ENCODE measurements at places on chromosomes 3 and 15.

DNA sequence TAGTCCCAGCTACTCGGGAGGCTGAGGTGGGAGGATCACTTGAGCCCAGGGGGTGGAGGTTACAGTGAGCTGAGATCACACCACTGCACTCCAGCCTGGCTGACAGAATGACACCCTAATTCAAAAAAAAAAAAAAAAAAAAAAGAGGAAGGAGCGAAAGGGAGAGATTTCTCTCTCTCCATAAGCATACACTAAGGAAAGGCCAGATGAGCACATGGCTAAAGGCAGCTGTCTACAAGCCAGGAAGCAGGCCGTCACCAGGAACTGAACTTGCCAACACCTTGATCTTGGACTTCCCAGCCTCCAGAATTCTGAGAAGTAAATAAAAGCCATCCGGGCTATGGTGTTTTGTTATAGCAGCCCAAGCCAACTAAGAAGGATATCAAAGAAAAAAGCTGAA, 7.5 kb downstream of the SRGAP3 start:
- DNase-seq = no peak

DNA sequence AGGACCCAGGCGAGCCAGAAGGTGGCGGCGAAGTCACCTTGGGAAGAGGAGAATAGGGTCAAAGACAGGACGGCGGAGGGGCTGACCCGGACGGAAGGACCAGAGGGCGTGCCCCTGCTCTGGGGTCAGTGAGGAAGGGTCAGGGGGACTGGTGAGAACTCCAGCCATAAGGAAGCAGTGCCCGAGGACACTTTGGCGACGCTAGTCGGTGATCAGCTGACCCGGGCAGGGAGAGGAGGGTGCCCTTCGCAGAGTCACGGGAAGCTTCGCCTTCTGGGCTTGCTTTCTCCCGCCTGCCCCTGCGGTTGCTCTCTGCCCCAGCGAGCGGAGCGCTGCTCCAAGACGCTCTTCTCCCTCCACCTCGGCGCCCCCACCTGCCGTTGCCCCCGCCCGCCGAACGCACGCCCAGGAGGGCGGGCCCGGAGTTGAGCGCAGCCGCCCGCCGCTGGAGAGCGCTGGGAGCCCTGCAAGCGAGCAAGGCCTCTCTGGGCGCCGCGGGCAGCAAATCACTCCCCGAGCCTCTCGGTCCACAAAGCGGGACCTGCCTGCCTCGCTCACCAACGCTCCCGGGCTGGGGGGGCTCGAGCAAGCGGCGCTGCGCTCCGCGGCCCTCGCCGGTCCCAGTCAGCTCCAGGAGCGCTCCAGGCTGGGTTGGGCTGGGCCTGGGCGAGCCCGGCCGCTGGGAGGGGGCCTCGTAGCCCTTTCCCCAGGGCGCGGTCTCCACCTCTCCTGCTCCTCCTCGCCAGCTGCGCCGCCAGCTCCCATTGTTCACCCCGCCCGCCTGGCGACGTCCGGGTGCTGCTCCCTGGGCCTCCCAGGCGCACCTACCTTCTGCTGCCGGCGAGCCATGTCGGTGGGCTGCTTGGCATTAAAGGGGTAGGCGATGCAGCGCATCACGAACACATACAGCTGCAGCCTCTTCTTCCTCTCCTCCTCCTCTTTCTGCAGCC, 1.2 kb downstream of the CADPS start:
- no peak for DNase-seq

GRCh38 chr3:170724599-170725280, 138.9 kb upstream of the SLC7A14 start:
- DNase-seq = no peak

DNA sequence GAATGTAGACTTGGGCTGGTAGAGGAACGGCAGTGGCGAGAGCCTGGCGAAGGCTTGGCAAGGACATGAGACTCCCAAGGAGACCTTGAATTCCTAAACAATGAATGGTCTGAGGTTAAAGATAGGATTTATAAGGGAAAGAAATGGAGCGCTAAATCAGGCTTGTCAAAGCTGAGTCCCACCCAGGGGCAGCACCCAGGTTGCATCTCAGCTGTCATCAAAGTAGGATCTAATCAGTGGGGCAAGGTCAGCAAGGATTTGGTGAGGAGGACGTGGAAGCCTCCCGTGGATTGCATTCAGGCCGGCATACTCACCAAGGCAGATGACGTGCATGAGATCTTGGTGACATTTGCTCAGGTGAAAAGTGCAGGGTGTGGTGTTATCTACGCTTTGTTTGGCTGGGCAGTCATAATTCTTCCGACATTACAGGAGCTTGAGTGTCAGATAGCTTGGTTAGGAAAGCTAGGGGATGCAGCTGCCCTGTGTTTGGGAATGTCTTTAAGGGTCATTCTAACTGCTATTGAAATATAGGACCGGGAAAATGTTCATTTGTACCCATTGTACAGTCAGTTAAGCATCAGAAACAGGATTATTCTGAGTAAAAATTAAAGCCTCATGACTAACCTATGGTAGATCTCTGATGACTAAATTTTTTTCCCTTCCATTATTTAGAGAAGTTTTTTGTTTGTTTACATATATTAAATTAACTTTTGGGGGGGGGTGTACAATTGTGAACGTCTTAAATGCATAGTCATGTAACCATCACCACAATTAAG, 99.4 kb upstream of the TSC22D2 start:
- DNase-seq = no peak

- no peak for DNase-seq
Measured at GRCh38 chr15:36965570-36966342, 134.6 kb downstream of the MEIS2 start.

DNA sequence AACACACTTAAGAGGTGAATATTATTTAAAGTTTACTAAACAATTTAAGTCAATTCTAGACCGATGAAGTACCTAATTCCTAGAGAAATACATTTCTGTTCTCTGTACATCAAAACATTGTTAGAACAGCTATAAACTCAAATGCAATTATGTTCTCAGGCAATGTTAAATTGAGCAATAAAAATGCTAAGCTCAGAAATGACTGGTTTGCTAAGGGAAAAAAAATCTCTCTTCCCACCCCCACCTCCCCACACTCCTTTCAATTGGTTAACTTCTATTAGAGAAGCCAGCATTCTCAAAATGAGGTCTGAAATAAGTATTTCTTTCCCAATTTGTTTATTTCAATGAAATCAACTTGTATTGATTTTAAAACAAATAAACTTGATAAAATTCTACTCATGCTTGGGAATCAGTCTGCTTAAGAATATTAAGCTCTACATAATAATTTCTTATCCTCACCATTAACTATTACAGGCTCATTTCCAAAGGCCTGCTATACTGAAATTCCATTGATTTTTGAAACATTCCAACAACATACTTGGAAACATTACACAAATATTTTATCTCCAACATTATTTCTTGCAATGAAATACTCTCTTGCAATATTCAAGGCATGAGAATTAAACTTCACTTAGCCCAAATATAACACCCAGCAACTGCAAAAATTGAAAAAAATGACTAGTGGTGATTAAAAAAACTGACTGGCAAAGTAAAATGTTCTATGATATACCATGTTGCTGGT, 22.6 kb downstream of the TSPAN3 start:
- no peak for DNase-seq

GRCh38 chr15:55241891-55242290, 45.1 kb upstream of the RSL24D1 start:
- no peak for DNase-seq

GRCh38 chr15:73685981-73686380, 1.8 kb downstream of the CD276 start:
- DNase-seq = no peak

DNA sequence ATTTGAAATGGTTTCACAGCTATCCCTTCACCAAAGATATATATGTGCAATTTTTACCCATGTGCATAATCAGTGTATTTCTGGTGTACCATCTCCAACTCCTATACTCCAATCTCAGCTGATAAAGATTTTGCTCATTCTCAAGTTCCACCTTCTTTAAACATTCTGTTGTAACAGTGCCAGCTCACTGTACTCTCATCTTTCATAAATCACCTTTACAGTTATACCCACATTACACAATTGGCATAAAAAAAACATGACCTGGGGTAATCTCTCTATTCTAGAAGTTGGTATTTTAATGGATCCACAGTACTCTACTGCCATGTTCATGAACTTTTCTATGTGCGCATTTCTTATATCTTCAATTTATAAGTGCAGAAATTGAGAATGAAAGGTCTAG, 339.9 kb upstream of the DPH6 start:
- no peak for DNase-seq

DNA sequence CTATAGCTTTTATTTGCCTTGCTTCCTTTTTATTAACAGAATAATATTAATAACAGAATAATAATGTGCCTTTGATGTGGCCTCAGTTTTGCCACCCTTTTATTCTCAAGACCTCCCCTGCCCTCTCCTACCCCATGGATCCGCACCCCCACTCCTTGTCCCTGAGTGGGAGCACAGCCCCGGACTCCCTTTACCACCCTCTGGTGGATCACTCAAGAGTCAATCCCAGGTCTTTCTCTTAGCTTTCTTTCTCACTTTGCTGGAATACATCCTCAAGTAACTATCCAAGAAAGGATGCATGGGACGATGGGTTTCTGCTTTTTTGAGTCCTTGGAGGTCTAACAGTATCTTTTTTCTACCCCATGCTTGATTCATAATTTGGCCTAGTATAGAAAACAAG, 63.4 kb downstream of the KLF13 start:
- DNase-seq = no peak

GRCh38 chr3:53628536-53629401, 134.4 kb downstream of the CACNA1D start:
- DNase-seq = no peak

DNA sequence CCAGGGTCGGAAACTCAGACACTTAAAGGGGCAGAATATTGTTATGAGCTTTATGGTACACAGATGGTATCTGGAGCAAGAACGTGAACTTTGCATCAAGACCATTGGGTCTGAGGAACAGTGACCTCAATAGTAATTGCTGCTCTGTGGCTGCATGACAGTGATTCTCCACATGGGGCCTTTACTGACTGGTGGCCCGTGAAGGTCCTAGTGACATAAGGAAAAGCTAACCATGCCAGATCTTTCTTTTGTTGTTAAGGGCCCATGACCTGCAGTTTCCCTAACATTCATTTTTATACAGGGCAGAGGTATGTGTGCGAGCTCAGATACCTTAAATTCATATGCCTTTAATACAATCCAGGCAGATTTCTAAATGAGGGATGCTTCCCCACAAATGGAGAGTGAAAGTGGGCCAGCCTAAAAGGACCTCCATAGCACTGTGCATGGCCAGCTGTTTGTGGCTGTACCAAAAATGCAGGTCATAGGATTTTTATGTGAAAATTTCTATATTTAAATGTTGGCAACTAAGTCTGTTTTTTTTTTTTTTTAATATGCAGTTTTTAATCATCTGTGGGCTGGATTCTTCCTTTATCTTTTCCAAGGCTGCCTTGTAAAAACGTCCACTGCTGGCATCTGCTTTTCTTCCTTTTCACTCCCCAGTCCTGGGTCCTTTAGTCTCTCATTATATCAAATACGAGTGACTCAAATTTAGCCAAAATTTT, 188.0 kb upstream of the IL12A start:
- no peak for DNase-seq

GRCh38 chr3:42172047-42172654, 81.0 kb downstream of the TRAK1 start:
- DNase-seq = no peak

GRCh38 chr15:101651554-101652097, 555 bp downstream of the TM2D3 start:
- DNase-seq = no peak

- no peak for DNase-seq
Measured at GRCh38 chr3:57958642-57959422, 49.4 kb upstream of the FLNB start.

GRCh38 chr3:49841806-49842205, 14.6 kb downstream of the TRAIP start:
- no peak for DNase-seq

GRCh38 chr15:94840794-94841783, 609.7 kb downstream of the MCTP2 start:
- no peak for DNase-seq

DNA sequence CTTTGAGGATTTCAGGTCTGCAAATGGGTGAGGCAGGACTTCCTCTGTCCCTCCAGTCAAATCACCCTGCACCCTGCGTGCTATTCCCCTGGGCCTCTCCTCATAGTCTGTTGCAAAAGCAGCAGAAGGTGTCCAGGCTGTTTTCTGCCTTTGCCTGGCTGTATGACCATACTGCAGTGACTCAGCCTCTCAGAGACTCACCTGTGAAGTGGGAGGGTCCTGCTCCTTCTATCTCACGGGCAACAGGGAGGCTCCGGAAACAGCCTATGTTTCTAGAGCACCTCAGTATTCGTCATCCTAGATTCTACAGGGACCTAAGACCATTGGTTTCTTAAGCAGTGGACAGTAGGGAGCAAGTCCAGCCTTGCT, 216.4 kb downstream of the TLE3 start:
- DNase-seq = no peak

- no peak for DNase-seq
Measured at GRCh38 chr15:95326431-95327182, 1003.9 kb upstream of the NR2F2 start.

DNA sequence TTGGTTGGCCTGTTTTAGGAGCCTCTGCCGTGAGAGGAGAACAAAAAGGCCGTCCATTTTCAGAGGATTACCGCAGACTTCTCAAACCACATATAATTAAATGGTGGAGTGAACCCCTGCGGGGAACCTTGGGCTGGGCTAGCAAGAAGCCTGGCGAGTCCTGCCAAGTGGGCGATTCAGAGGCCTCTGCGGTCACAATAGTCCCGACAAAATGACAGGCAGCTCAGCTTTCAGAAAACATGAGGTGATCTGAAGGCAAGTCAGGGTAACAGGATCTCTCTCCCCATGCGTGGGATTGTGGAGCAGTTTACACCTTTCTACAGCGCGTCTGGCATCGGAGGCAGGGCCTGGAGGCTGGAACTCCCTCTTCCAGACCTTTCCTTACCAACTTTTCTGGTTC, 134.8 kb downstream of the ASB7 start:
- no peak for DNase-seq

- DNase-seq = no peak
Measured at GRCh38 chr15:59722476-59722875, 33.4 kb upstream of the BNIP2 start.

GRCh38 chr3:126867863-126868200, 115.1 kb upstream of the PLXNA1 start:
- DNase-seq = no peak

DNA sequence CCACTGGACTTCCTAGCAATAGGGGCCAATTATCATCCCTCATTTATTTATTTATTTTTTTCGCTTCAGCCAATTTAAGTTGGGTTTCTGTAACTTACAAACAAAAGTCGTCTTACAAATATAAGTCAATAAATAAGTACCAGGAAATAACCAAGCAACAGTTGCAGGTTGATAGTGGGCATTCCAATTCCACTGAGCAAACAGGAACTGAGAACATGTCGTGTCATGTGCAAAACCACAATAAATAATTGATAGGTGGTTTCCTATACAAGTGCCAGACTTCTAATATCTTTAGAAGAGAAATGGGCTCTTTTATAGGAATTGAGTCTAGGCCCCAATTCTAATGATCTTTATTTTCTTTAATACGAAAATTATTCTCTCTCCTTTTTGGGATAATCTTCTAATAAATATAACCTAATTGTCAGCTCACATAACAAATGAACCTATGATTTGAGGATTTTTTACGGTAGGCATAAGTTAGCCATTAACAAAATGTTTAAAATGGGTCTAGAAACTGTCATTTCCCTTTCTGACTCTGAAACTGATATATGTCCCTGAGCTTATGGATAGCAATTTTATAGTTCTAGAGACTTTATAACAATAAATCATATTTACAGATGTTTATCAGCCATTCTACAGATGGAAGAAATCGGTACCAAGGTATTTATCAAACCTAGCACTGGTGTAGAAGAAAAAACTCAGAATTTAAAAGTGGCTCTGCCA, 571.8 kb downstream of the FOXP1 start:
- DNase-seq = no peak

GRCh38 chr3:127758013-127758412, 64.3 kb downstream of the MGLL start:
- no peak for DNase-seq

Data from stimulated activated CD4-positive, alpha-beta T cell treated with anti-CD3 and anti-CD28 coated beads, Interleukin-12 subunit alpha, Interleukin-12 subunit beta, amount 100 ng/mL, for 24 hours (primary cell).